Sigmoid colon (tissue), 7 donors: ENCODE measurements at places on chromosomes 5 and 9.
A peak's percentile ranks its signal among the peaks of the same experiment; 100 is the strongest.

- no peak overlapping the region for H3K27ac ChIP-seq
- no peak for DNase-seq
- H3K27me3 ChIP-seq: no peaks in the 10 kb centered on the region
Measured at GRCh38 chr9:72734631-72735030, 213.2 kb downstream of the TMC1 start.

DNA sequence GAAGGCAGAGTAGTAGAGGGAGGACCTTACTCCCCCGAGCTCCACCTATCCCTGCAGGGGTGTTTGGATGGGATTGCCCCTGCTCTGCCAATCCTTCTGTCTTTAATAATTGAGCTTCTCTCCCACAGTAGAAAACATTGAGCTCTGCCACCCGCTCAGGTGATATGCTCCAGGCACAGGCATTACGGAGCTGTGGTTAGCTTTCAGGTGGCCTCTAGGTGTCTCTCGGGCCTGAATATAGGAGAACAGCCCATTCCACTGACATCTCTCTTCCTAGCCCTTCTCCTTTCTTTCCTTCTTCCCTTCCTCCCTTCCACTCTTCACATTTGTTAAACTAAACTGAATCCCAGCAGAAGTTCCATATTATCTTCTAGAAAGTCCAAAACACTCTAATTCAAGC, 203.4 kb downstream of the SYK start:
- no peaks in the 10 kb centered on the region for H3K4me1 ChIP-seq
- no peaks in the 10 kb centered on the region for H3K27me3 ChIP-seq
- H3K27ac ChIP-seq: no peak overlapping the region
- no peak overlapping the region for H3K4me3 ChIP-seq
- H3K36me3 ChIP-seq: no peaks in the 10 kb centered on the region

- no peaks in the 10 kb centered on the region for H3K27me3 ChIP-seq
- H3K36me3 ChIP-seq: no peaks in the 10 kb centered on the region
- H3K4me1 ChIP-seq: no peaks in the 10 kb centered on the region
- no peak overlapping the region for H3K4me3 ChIP-seq
- no peak overlapping the region for H3K27ac ChIP-seq
Measured at GRCh38 chr5:160968480-160968879, 116.5 kb upstream of the ATP10B start.

- H3K27me3 ChIP-seq: no peaks in the 10 kb centered on the region
- DNase-seq: no peak
- H3K4me3 ChIP-seq: no peak overlapping the region
Measured at GRCh38 chr9:1456301-1457024, 406.3 kb downstream of the DMRT2 start.

DNA sequence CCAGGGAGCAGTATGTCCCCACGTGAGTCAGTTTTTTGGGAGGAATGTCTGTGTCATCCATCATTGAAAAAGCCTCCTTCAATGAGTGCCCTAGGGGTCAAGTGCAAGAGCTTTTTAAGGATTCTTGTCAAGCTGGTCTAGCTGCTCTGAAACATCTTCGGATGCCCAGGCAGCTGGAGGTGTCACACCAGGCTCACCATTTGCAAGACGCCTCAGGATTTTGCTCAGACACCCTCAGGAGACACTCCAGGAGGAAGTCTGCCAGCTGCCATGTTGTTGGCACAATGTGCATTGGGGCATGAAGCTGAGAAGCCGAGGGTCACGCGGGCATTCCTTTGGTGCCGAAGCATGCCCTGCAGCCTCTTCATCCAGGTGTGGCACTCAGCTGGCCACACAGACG, 111.1 kb upstream of the S1PR3 start:
- H3K36me3 ChIP-seq: no peaks in the 10 kb centered on the region
- no peaks in the 10 kb centered on the region for H3K4me1 ChIP-seq
- DNase-seq: no peak
- no peak overlapping the region for H3K27ac ChIP-seq
- no peak overlapping the region for H3K4me3 ChIP-seq

- DNase-seq: no peak
- H3K4me1 ChIP-seq: no peaks in the 10 kb centered on the region
- H3K4me3 ChIP-seq: no peak overlapping the region
Measured at GRCh38 chr5:157301066-157301465, 35.1 kb downstream of the CYFIP2 start.

DNA sequence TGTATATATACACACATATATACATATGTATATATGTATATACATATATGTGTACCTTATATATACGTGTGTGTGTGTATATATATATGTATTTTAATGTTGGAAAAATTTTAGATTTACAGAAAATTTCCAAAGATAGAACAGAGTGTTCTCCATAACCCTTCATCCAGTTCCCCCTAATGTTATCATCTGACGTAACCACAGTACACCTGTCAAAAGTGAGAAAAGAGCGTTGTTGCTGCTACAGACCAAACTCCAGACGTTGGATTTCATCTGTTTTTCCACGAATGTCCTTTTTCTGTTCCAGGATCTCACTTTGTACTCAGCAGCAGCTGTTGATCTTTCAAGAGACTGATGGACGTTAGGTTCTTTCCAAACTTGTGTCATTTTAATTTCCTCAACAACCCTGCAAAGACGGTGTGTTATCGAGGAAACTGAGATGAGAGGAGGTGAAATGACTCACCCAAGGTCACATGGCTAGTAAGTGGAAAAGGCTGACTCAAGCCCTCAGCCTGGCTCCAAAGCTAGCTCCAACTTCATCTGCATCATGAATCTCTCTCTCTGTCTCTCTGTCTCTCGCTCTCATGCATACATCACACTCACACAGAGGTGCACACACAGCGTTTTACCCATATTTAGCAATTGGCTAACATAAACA, 17.0 kb upstream of the NTNG2 start:
- H3K27ac ChIP-seq: no peak overlapping the region
- DNase-seq: no peak
- H3K4me3 ChIP-seq: no peak overlapping the region
- peaks cover 12% of the 10 kb centered on the region for H3K27me3 ChIP-seq
- H3K36me3 ChIP-seq: no peaks in the 10 kb centered on the region
- H3K4me1 ChIP-seq: peaks cover 10% of the 10 kb centered on the region

- H3K27me3 ChIP-seq: no peaks in the 10 kb centered on the region
- DNase-seq: no peak
- no peak overlapping the region for H3K4me3 ChIP-seq
- H3K4me1 ChIP-seq: no peaks in the 10 kb centered on the region
Measured at GRCh38 chr5:93378073-93378472, 202.9 kb downstream of the NR2F1-AS1 start.

GRCh38 chr9:88749420-88749819, 214.4 kb downstream of the NXNL2 start:
- H3K36me3 ChIP-seq: no peaks in the 10 kb centered on the region
- peak overlapping the region; percentile 74 for H3K27ac ChIP-seq
- H3K4me3 ChIP-seq: no peak overlapping the region
- no peak for DNase-seq

DNA sequence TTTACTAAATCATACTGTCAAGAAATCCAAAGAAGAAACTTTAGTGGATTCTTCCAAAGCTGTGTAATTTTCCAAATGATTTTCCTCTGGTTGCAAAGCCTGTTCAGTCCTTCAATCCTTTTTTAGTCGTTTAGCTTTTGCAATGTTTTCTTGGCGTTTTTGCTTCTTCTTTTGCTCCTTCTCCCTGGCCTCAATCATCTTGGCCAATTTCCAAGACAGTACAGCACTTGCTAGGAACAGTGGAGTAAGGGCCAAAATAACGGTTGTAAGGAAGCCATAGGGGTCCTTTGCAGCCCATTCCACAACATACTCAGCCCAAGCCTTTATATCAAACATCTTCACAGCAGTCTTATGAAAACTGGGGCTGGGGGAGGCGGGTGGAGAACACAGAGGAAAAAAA, 2.4 kb downstream of the SMIM15 start:
- no peak overlapping the region for H3K4me3 ChIP-seq
- H3K36me3 ChIP-seq: peaks cover 5% of the 10 kb centered on the region
- H3K4me1 ChIP-seq: peaks cover 35% of the 10 kb centered on the region
- no peaks in the 10 kb centered on the region for H3K27me3 ChIP-seq
- DNase-seq: no peak
- no peak overlapping the region for H3K27ac ChIP-seq

DNA sequence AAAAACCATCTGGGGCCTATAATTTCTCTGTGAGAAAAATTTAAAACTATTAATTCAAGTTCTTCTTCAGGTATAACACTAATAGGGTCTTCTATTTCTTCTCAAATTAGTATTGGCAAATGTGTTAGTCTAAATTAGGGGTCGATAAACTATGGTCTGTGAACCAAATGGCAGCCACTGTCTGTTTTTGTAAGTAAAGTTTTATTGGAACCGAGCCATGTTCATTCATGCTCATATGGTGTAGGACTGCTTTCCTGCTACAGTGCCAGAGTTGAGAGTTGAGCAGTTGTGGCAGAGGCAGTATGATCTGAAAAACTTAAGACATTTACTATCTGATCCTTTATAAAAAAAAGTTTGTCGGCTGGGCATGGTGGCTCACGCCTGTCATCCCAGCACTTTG, 29.1 kb downstream of the SEC61B start:
- H3K4me3 ChIP-seq: no peak overlapping the region
- no peak overlapping the region for H3K27ac ChIP-seq
- H3K4me1 ChIP-seq: no peaks in the 10 kb centered on the region
- H3K27me3 ChIP-seq: no peaks in the 10 kb centered on the region
- DNase-seq: no peak

- no peak for DNase-seq
- H3K4me3 ChIP-seq: no peak overlapping the region
- no peaks in the 10 kb centered on the region for H3K27me3 ChIP-seq
- H3K36me3 ChIP-seq: no peaks in the 10 kb centered on the region
- no peak overlapping the region for H3K27ac ChIP-seq
Measured at GRCh38 chr5:143749581-143750205, 62.3 kb upstream of the HMHB1 start.

DNA sequence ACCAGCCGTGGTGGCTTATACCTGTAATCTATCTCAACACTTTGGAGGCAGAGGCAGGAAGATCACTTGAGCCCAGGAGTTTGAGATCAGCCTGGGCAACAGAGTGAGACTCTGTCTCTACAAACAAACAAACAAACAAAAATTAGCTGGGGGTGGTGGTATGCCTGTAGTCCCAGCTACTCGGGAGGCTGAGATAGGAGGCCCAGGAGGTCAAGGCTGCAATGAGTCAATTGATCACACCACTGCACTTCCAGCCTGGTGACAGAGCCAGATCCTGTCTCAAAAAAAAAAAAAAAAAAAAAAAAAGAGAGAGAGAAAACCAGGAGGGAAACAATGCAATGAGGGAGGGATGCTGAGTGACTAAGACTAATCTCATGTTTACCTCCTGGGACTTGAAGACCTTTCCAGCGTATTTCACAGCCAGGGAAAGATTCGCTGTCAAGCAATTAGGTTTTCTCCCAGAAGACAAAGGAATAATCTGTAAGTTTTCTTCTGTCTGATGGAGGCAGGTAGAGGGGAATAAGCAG, 51.1 kb upstream of the MIER3 start:
- H3K27me3 ChIP-seq: no peaks in the 10 kb centered on the region
- no peak overlapping the region for H3K4me3 ChIP-seq
- DNase-seq: no peak
- no peak overlapping the region for H3K27ac ChIP-seq
- H3K4me1 ChIP-seq: no peaks in the 10 kb centered on the region
- H3K36me3 ChIP-seq: no peaks in the 10 kb centered on the region

GRCh38 chr5:66828548-66829357, 232.6 kb downstream of the MAST4 start:
- DNase-seq: peak; percentile 80
- no peaks in the 10 kb centered on the region for H3K36me3 ChIP-seq
- H3K27ac ChIP-seq: peak overlapping the region; percentile 22
- H3K27me3 ChIP-seq: no peaks in the 10 kb centered on the region

GRCh38 chr5:138457531-138458275, 7.6 kb upstream of the EGR1 start:
- H3K27ac ChIP-seq: no peak overlapping the region
- no peak for DNase-seq
- H3K36me3 ChIP-seq: no peaks in the 10 kb centered on the region
- H3K4me1 ChIP-seq: peaks cover 8% of the 10 kb centered on the region

GRCh38 chr5:172798422-172799215, 27.6 kb upstream of the DUSP1 start:
- H3K27ac ChIP-seq: peak overlapping the region; percentile 87
- no peak overlapping the region for H3K4me3 ChIP-seq
- DNase-seq: peak; percentile 84
- no peaks in the 10 kb centered on the region for H3K27me3 ChIP-seq
- no peaks in the 10 kb centered on the region for H3K36me3 ChIP-seq
- peaks cover 59% of the 10 kb centered on the region for H3K4me1 ChIP-seq

- no peaks in the 10 kb centered on the region for H3K27me3 ChIP-seq
- DNase-seq: no peak
- H3K4me1 ChIP-seq: peaks cover 16% of the 10 kb centered on the region
- H3K36me3 ChIP-seq: no peaks in the 10 kb centered on the region
- H3K4me3 ChIP-seq: peak overlapping the region; percentile 73
- peak overlapping the region; percentile 100 for H3K27ac ChIP-seq
Measured at GRCh38 chr5:91383956-91384300, 811 bp upstream of the ARRDC3 start.

- no peak overlapping the region for H3K4me3 ChIP-seq
- H3K36me3 ChIP-seq: no peaks in the 10 kb centered on the region
- H3K27ac ChIP-seq: no peak overlapping the region
- DNase-seq: no peak
Measured at GRCh38 chr5:68182534-68182933, 33.0 kb upstream of the PIK3R1 start.

GRCh38 chr9:27572566-27572917, 739 bp downstream of the C9orf72 start:
- H3K36me3 ChIP-seq: no peaks in the 10 kb centered on the region
- peak overlapping the region; percentile 97 for H3K27ac ChIP-seq
- peaks cover 22% of the 10 kb centered on the region for H3K4me1 ChIP-seq
- H3K27me3 ChIP-seq: no peaks in the 10 kb centered on the region
- peak overlapping the region; percentile 93 for H3K4me3 ChIP-seq
- DNase-seq: peak; percentile 81

GRCh38 chr5:1997640-1998347, 115.1 kb upstream of the IRX4 start:
- no peaks in the 10 kb centered on the region for H3K36me3 ChIP-seq
- no peak overlapping the region for H3K27ac ChIP-seq
- H3K27me3 ChIP-seq: peaks cover 6% of the 10 kb centered on the region
- H3K4me3 ChIP-seq: no peak overlapping the region
- DNase-seq: no peak

GRCh38 chr5:16457853-16458252, 7.7 kb downstream of the ZNF622 start:
- H3K27ac ChIP-seq: no peak overlapping the region
- no peak for DNase-seq
- no peak overlapping the region for H3K4me3 ChIP-seq
- peaks cover 22% of the 10 kb centered on the region for H3K36me3 ChIP-seq
- H3K27me3 ChIP-seq: no peaks in the 10 kb centered on the region
- peaks cover 21% of the 10 kb centered on the region for H3K4me1 ChIP-seq

GRCh38 chr9:135471791-135472640, 7.6 kb upstream of the PPP1R26 start:
- DNase-seq: no peak
- H3K4me3 ChIP-seq: no peak overlapping the region
- H3K27ac ChIP-seq: no peak overlapping the region
- no peaks in the 10 kb centered on the region for H3K4me1 ChIP-seq

DNA sequence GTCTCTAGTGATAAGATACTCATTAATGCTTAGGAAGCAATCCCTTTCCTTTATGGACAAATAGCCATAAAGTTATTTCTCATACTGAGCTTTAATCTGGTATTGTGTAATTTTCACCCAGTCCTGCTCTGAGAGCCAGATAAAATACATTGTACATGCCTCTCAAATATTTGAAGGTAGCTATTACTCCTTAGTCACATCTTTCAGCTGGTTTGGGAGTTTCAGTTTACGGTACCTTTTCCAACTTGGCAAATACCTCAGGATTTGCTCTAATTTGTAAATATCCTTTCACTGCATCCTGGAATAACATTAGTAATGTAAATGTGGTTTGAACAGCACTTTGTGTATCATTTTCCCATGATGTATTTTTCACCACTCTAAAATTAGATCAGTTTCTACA, 47.4 kb downstream of the ABHD17B start:
- DNase-seq: no peak
- H3K27me3 ChIP-seq: no peaks in the 10 kb centered on the region
